ENCODE measurements at places on chromosomes 5 and 9.

DNA sequence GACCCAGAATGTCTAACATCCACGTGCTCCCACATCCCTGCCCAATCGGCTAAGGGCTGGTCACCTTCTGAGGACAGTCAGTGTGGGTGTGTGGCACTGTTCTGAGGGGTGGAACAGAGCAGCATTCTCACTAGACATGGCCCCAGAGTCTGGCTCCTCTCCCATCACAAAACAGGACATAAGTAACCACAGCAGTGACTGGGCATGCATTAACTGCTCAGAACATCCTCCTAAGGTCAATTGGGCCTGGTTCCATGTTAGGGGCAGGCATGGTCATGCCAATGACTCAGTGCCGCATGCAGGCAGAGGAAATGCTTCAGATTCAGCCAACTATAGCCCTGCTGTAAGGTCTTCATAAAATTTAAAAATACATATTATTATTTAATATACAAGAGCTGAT, 12.9 kb downstream of the MACROH2A1 start:
- no peak for DNase-seq

GRCh38 chr9:118693645-118694044, 675.6 kb downstream of the BRINP1 start:
- no peak for DNase-seq

GRCh38 chr9:15277400-15278090, 29.5 kb downstream of the TTC39B start:
- DNase-seq = no peak

DNA sequence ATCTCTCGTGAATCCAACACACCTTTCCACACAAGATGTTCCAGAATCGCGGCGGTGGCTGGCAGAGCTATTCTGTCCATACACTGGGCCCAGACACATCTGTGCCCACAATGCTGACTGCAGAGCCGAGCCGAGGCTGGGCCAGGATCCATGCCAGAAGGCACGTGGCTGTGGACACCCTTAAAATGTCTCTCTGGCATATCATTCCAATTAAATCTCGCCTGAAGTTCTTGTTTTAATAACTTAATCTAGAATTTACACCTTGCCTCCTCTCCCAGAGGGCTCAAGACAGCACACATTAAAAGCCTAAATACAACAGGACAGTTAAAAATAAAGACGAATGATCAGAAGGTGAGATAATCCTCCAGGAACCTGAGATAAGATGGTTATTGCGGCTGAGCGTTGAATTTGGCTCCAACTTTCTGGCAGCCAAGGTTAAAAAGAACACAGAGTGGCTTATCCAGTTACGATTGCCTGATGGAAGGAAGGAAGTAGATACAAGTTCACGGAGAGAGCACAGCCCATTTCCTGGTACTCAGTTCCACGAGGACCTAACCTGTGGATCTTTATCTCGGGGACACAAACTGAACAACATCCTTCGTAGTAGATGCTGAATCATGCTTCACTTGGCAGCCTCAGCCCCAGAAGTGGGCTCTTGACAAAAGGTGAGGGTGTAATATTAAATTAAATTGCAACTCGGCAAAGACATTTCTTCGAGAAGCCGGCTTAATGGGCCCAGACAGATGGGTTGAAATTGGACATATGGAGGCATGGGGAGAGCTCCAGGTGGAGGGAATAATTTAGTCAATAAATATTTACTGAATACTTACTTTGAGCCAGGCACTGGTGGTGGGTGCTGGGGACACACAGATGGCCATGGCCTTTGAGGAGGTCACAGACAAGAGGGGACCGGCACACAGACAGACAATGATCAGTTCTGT, 86.0 kb upstream of the TBC1D2 start:
- DNase-seq = no peak

DNA sequence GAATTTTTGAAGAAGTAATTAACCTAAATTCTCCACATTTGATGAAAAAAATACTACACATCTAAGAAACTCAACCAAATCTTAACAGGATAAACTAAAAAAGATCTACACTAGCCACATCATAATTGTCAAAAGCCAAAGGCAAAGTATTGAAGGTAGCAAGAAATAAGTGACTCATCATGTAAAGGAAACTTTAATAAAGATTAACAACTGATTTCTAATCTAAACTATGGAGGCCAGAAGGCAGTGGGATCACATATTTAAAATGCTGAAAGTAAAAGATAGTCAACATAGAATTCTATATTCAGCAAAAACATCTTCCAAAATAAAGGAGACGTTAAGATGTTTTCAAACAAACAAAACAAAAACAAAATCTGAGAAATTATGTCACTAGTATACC, 2002.9 kb downstream of the MAT2B start:
- no peak for DNase-seq

- DNase-seq = no peak
These were observed 44.2 kb downstream of the PWWP2A start for GRCh38 chr5:160075073-160075472.

GRCh38 chr5:143001764-143002351, 231.7 kb downstream of the ARHGAP26 start:
- no peak for DNase-seq
